ENCODE measurements at places on chromosomes 2 and 18.

DNA sequence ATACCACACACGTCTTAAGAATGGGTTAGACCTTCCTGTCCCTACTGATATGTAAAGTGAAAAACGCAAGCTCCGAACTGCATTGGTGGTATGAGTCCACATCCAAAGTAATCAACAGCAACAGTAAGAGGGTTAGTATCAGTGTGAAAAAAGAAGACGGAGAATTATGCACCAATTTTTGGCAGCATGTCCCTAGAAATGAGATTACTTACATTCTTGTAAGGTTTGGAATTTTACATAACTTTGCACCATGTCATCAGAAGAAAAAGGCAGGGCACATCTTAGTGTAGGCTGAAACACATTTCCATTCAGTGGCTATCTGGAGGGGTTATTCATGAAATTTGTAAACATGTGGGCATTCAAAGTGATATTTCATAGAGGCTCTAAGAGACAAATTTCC lies 88.2 kb downstream of the LONRF2 start:
- no peak for DNase-seq

DNA sequence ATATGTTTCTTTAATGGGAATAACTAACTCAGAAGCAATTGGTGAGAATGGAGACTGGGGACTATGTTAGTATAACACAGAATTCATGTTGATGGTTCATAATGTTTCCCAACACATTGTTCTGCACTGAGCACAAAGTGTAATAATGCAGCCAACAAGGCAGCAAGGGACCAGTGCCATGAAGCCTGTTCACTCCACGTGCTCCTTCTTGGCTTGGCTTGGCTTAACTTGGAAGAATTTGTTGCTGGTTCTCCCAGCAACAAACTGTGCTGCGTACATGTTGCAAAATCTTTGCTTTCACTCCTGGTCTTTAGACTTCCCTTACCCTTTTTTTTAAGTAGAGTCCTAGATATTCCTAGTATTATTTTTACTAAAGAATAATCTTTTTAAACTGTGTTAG lies 129.7 kb downstream of the MAP3K20 start:
- DNase-seq: no peak

- no peak for DNase-seq
Observed at GRCh38 chr2:10281891-10282290, 20.8 kb upstream of the HPCAL1 start.

DNA sequence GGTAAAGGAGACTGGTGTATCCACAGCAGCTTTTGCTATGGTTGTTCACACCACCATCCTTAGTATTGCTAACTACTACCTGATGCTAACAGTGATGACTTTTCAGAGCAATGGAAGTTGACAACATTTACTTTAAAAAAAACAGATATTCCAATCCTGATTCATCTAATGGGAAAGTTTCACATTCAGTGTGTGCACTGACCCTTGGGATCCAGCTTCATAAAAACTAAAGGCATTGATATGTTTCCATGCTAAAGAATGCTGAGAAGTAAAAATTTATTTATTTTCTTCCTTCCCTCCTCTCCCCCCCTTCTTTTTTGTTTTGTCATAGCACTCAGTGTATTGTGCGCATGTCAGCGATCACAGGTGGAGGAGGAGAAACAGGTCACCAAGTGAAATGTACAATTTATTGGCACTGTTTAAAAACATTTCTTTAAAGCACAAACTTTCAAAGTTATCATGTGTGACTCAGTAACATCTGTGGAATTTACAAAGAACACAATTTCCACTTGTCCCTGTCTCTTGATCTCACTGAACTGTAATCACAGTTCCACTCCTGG lies 229.9 kb downstream of the ALK start:
- DNase-seq: no peak

GRCh38 chr2:174780191-174780840 lies 16.0 kb upstream of the CHRNA1 start:
- no peak for DNase-seq

DNA sequence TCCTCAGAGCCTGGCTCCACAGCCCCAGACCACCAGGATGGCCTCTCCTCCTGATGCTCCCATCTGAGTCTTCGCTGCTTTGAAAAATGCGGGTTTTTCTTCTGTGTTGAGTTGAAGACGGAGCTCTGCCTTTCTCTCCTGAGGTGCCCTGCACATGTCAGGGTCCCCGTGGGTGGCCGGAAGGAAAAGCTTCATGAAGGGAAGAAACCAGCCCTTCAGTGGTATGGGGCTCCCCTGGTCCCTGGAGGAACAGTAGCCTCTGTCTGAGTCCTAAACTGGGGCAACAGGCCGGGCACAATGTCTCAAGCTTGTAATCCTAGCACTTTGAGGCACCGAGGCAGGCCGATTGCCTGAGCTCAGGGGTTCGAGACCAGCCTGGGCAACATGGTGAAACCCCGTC lies 54.7 kb upstream of the CAB39 start:
- no peak for DNase-seq

DNA sequence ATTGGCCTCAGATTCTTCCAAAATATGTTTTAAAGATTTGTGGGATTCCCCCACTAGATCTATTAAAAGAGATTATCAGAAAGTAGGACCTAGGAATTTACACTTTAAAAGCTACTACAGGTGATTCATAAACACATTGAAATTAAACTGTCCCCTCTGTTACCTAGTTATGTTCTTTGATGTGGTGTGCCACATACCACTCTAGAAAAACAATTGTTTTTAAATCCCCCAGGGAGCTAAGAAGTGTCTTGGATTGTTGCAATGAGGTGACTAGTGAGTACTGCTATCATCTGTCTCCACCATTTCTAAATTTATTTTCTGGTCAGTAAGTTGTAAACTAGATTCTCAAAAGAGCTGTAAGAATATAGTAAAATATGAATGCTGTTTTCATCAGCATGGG lies 214.5 kb upstream of the DOK6 start:
- no peak for DNase-seq

DNA sequence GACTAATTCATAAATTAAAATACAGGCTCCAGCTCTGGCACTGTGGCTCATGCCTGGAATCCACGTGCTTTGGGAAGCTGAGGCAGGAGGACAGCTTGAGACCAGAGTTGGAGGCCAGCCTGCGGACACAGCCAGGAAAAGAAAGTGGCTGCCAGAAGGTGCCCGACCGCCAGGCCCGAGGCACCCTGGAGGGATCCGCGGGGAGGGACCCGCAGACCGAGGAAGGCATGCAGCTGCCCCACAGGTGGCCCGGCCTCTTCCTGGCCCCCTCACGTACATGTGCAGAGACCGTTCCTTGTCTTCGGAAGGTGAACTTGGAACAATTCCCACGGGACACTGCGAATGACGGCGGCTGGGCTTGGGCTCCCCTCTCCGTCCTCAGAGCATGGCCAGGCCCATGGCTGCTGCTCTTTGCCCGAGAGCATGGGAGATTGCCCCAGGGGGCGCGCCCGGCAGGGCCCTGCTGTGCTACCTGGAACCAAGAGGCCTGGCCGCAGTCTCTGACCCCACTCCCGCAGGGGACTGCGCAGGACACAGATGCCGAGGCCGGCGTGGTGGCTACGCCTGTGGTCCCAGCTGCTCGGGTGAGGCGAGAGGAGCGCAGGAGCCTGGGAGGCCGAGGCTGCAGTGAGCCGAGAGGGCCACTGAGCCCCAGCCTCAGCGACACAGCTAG lies 55.6 kb upstream of the IMP4 start:
- DNase-seq: no peak

GRCh38 chr2:102142829-102143449 lies 393 bp downstream of the IL1R1 start:
- no peak for DNase-seq

DNA sequence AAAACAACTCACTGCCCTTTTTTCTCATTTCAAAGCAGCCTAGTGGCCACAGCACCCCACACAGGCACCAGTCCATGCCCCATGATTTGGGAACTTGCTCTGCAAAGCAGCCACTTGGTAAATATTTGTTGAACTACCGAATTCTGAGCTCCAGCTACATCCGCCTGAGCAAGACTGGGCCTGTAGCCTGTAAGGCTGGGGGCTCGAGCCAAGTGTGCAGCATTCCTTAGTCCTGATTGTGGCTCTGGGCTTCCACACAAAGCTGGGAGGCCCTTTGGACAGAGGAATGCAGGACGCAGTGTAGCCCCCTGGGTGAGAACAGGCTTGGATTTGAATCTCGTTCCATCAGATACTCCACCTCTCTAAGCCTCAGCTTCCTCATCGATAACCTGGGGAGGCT lies 88.4 kb downstream of the ACTR2 start:
- DNase-seq: no peak

GRCh38 chr2:55399815-55400214 lies 19.8 kb downstream of the CCDC88A start:
- no peak for DNase-seq
